T-helper 9 cell (primary cell): ENCODE measurements at places on chromosomes 16 and 17.
A peak's percentile ranks its signal among the peaks of the same experiment; 100 is the strongest.

GRCh38 chr16:5442054-5442453, 344.5 kb upstream of the EEF2KMT start:
- DNase-seq: no peak

DNA sequence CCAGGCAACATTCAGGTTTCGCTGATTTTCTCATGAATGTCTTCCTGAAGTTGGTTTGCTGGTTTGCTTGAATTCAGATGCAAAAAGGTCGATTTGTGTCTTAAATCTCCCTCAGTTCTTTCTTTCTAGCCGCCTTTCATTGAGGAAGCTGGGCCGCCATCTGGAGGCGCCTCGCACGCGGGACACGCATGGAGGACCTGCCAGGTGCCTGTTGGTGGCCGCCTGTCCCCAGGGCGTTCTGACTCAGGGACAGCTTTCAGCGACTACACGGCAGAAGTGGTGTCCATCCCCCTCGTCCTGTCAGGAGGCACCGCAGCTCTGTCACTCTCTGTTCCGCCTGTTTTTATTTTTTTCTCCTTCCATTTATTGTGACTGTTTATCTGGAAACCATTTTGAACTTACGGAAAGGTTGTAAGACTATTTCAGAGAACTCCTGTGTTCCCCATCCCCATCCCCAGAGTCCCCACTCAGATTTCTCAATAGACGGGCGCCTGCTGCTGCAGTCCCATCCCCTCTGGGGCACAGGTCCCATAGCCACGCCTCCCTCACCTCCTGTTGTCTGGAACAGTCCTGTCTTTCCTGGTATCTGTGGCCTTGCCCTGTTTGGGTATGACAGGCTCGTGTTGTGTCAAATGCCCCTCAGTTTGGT, 33.2 kb downstream of the COX4I1 start:
- no peak for DNase-seq

GRCh38 chr17:45098869-45099616, 33.3 kb downstream of the PLCD3 start:
- peak; percentile 71 for DNase-seq

DNA sequence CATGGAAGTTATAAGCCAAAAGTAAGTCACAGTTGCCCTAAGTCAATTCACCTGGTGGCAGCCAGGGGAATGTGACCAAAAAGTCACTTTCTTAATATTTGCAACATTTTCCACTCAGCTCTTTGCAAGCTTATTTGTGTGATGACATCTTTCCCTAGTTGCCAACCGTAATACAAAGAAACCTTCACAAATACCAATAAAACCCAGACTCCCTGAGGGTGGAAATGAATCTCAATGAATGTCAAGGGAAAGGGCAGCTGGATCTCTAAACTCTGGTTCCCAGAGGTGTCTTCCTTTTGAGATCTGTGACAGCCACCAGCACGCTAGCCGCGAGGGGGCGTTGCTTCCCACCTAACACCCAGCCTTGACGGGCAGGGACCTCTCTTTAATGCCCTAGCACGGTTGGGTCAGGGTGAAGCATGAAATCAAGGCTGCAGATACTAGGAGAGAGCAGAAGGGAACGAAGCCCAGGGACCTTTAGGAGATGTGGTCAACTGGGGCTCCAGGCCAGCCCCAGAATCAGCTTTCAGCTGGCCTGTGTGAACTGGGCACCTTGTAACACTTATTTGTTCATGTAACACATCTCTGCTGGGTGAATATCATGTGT, 82.2 kb downstream of the CMC2 start:
- no peak for DNase-seq

- DNase-seq: no peak
Observed at GRCh38 chr17:13749891-13750235, 148.1 kb upstream of the HS3ST3A1 start.

GRCh38 chr17:2978991-2979390, 84.4 kb downstream of the OR1D5 start:
- no peak for DNase-seq

DNA sequence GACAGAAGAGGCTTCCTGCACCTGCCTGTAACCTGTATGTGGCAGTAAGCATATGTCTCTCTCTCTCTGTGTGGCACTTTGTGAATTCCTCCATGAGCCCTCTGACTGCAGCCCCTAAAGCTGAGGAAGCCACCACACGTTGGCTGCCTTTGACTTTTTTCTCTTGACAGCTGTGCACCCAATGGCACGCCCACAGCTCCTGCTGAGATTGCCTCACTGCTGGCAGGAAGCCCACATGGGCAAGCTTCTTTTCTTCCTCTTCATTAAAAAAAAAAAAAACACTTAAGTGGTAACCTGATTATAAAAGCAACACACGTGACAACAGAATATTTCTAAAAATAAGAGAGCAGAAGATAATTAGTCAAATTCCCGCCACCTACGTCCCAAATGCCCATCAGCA, 34.0 kb upstream of the PIRT start:
- DNase-seq: no peak

- no peak for DNase-seq
Observed at GRCh38 chr17:55576996-55577586, 65.8 kb upstream of the SMIM36 start.

DNA sequence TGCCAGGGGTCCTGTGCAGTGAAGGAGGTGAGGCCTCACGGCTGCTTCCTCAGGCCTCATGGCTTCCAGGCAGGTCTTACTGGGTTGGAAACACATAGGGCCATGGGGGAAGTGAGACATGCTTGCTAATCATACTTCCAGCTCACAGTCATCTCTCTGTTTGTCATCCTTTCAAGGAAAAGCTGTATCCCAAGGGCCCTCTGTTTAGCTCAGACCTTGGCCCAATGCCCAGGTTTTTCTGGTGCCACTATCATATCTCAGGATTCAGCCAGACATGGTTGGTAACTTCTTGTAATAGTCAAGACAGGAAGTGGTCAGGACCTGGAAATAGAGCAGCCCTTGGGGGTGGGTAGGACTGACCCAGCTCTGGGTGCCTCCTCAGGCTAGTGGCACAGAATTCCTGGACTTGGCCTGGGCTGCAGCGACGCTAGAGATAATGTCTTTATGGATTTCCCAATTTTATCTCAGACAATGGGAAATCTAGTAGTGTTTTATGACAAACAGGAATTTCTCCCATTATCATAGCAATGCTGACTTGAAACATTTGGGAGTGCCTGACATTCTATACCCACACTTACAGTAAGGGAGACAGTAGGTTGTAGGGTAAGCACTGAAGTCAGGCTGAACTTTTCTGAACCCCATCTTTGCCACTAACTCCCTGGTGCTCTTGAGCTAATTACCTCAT, 13.5 kb upstream of the ITGB3 start:
- DNase-seq: no peak

GRCh38 chr17:73388578-73388905, 76.7 kb upstream of the CDC42EP4 start:
- DNase-seq: no peak

- peak; percentile 29 for DNase-seq
Observed at GRCh38 chr16:22189473-22190080, 16.5 kb upstream of the EEF2K start.

GRCh38 chr17:56136301-56136700, 17.0 kb upstream of the ANKFN1 start:
- no peak for DNase-seq

GRCh38 chr17:17540278-17540906, 44.2 kb upstream of the RASD1 start:
- DNase-seq: no peak

- no peak for DNase-seq
Observed at GRCh38 chr17:6599364-6599763, 41.1 kb downstream of the KIAA0753 start.

DNA sequence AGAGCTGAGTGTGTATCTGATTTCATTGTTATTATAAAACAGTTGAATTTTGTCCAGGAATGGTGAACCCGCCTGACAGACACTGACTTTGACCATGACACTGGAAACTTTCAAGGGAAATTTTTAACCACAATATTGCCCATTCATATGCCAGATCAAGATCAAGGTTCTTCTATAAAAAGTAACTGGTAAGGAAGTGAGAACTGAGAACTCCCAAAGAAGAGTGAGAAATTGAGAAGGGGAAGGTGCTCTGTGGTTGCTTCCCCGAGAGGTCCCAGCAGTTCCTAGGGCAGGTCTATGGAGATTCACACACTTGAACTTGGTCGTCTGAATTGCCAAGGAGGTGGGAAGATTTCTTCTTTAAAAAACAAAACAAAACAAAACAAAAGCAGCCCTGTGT, 27.3 kb downstream of the SLC6A4 start:
- no peak for DNase-seq

DNA sequence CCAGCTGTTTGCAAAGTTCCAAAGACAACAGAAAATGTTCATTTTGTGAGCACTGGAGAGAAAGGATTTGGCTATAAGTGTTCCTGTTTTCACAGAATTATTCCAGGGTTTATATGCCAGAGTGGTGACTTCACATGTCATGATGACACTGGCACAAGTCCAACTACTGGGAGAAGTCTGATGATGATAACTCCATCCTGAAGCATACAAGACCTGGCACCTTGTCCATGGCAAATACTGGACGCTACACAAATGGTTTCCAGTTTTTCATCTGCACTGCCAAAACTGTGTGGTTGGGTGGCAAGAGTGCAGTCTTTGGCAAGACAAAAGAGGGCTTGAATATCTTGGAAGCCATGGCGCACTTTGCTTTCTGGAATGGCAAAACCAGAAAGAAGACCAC, 385.0 kb downstream of the CDH11 start:
- no peak for DNase-seq

DNA sequence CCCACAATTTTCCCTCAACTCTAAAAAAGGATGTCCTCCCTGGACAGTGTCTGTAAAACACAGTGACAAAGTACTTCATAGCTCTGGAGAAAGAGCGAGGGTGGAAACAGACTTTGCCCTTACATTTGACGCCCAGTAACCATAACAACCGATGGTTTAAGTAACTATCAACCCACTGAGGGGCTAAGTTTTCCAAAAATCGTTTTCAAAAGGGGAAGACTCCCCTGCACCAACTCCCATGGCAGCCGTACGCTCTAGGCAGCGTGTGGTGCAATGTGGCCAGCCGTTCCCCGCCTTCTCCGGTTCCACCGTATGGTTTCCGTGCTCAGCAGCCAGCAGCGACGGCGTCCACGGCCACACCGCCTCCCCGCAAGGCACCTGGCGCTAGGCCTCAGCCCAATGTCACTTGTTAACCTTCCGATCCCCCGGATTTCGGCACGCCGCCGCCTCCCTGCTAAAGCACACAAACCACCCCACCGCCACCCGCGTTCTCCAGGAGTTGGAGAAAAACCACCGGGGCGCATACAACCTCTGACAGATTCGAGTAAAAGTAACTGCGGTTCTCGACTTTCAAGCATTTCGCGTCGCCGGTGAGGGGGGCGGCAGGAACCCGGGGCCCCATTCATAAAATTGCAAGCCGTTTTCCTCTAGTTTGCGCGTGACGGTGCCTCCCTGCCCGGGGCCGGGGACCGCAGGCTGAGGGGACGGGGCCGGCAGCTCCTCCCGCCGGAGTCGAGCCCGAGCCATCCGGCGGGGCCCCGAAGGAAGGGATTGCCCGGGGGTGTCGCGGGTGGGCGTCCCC, 661 bp downstream of the TEX2 start:
- DNase-seq: peak; percentile 62

GRCh38 chr16:75854152-75854551, 127.9 kb upstream of the CPHXL start:
- no peak for DNase-seq

- DNase-seq: no peak
Observed at GRCh38 chr17:40373324-40373723, 8.8 kb upstream of the GJD3 start.

DNA sequence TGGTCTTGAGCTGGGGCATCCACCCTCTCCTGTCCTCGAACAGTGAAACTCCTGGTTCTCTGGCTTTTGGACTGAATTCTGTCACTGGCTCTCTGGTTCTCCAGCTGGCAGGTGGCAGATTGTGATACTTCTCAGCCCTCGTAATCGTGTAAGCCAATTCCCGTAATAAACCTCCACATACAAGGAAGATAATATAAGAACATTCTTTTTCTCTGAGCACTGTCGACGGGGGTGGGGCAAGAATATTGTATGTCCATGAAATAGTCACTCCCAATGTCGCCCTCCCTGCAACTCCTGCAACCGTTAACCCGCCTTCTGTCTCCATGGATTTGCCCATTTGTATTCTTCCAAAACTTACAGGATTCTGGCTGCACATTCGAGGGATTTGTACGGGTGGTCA, 39.2 kb upstream of the RPH3AL start:
- no peak for DNase-seq

DNA sequence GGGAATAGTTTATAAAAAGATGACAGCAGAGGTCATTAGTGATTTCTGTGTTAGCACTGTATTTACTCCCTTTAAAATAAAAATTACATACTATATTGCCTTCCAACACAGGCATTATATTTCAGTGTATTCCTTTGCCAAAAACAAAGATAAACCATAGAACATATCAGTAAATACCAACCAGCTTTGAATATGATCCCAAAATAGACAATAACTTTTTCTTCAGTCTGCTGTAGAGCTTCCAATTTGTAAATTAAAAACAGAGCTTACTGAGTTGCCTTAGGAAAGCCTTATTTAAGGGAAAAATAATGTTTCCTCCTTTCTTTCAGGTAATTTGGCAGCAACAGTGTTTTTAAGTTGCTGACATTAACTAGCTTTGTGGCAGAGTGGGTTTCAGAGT, 352.1 kb upstream of the TBX2 start:
- DNase-seq: no peak

DNA sequence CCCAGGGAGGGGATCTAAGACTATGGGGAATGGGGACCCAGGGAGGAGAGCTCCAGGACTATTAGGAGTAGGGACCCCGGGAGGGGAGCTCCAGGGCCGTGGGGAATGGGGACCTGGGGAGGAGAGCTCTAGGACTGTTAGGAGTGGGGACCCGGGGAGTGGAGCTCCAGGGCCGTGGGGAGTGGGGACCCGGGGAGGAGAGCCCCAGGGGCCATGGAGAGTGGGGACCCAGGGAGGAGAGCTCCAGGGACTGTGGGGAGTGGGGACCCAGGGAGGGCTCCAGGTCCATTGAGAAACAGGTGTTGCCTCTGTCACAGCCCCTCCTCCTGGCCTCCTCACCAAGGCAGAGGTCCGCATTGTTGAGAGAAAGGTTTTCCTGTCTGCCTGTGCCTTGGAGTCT, 16.0 kb downstream of the MPRIP start:
- no peak for DNase-seq

GRCh38 chr16:17098685-17099084, 372.1 kb downstream of the XYLT1 start:
- DNase-seq: no peak

GRCh38 chr16:914440-914839, 56.3 kb downstream of the LMF1 start:
- DNase-seq: no peak

- DNase-seq: peak; percentile 58
Observed at GRCh38 chr17:38867179-38867967, 2.5 kb upstream of the LASP1 start.

- no peak for DNase-seq
Observed at GRCh38 chr17:57396511-57396921, 140.2 kb downstream of the MSI2 start.

DNA sequence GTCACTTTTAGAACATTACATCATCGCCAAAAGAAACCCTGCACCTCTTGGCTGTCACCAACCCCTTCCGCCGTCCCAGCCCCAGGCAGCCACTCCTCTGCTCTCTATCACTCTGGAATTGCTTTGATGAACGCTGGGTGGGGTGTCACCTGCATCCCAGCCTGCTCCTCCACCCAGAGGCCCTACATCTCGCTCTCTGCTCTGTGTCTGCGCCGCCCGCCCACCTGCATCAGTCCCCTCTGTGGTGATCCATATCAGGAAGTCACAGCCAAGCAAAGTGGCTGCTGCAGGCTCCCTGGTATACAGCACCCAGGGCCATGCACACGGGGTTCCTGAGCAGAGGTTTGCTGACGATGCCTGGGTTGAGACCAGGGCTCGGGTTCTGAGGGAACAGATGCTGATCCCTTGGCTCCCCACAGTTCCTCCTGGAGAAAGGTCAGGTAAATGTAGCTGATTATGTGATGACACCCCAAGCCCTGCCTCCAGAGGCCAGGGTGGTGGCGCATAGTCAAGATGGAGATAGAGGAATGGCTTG, 30.8 kb downstream of the MPRIP start:
- DNase-seq: no peak
